ENCODE measurements at places on chromosomes 2 and 18.
A peak's percentile ranks its signal among the peaks of the same experiment; 100 is the strongest.

GRCh38 chr18:49342690-49343089 lies 117.8 kb downstream of the DYM start:
- H3K4me3 ChIP-seq, result no peak overlapping the region
- peaks cover 18% of the 10 kb centered on the region for H3K4me1 ChIP-seq
- no peak overlapping the region for H3K27ac ChIP-seq
- H3K27me3 ChIP-seq, result no peaks in the 10 kb centered on the region

GRCh38 chr18:24491927-24492834 lies 31.7 kb downstream of the HRH4 start:
- H3K36me3 ChIP-seq, result no peaks in the 10 kb centered on the region
- peaks cover 4% of the 10 kb centered on the region for H3K27me3 ChIP-seq
- H3K27ac ChIP-seq, result no peak overlapping the region
- H3K4me3 ChIP-seq, result no peak overlapping the region
- no peak for DNase-seq
- no peaks in the 10 kb centered on the region for H3K4me1 ChIP-seq

DNA sequence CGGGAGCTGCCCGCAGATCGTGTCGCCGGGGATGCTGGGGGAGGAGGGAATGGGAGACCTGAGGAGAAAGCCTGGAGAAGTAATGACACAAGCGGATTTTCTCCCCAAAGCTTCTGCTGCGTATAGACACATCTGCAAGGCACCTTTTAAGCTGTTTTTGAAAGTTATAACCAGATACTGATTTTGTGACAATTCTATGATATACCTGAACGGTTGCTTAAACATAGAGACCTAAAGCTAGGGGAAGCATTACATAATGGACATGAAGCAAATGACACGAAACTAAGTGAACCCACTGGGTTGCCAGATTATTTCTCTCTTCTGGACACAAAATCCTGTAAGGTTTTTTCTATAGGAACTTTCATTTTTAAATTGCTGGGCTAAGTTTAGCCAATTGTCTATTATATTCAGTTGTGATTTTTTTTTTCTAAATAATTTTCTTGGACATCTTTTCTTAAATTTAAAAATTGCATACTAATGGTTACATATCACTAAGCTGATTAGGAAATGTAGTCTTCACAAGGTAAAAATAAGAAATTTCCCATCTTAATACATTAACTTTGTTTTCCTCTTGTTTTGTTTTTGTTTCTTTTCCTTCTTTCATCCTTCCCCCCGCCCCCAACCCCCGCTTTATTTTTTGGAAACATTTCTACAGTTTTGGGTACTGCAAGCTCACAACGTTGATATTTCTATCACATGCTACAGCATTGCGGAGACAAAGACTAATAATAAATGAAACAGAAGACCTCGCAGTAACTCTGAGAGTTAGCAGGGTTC lies 1.3 kb downstream of the OSBPL6 start:
- H3K27me3 ChIP-seq, result no peaks in the 10 kb centered on the region
- no peak for DNase-seq
- peaks cover 10% of the 10 kb centered on the region for H3K4me1 ChIP-seq
- H3K4me3 ChIP-seq, result peak overlapping the region; percentile 78
- H3K27ac ChIP-seq, result peak overlapping the region; percentile 60
- H3K36me3 ChIP-seq, result no peaks in the 10 kb centered on the region

GRCh38 chr2:235087832-235088495 lies 136.1 kb downstream of the SH3BP4 start:
- no peaks in the 10 kb centered on the region for H3K4me1 ChIP-seq
- no peaks in the 10 kb centered on the region for H3K27me3 ChIP-seq
- no peaks in the 10 kb centered on the region for H3K36me3 ChIP-seq
- no peak overlapping the region for H3K27ac ChIP-seq

GRCh38 chr2:215506604-215506990 lies 70.7 kb upstream of the FN1 start:
- no peaks in the 10 kb centered on the region for H3K27me3 ChIP-seq
- no peak overlapping the region for H3K4me3 ChIP-seq
- no peak for DNase-seq
- peaks cover 4% of the 10 kb centered on the region for H3K4me1 ChIP-seq

DNA sequence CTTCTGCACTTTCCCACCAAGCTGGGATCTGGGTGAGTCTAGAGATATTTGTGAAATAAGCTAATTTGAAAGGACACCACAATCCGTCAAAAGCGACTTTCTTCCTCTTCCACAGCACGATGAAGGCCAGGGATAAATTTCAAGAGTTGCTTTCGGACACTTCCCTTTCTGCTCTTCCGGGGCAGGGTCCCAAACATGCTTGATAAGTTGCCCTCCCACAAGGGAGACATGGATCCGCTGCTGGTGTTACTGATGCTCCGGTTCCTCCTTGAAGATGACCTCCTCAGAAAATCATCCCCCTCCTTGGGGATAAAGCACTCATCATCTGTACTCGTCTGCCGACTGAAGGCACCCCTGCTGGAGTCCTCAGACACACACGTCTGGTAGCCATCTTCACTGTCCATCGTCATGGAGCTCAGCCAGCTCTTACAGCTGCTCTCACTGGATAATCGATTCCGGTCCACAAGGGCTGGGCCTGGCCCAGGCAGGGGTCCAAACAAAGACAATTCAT lies 28.2 kb downstream of the CYTIP start:
- no peaks in the 10 kb centered on the region for H3K4me1 ChIP-seq
- no peak overlapping the region for H3K4me3 ChIP-seq
- no peaks in the 10 kb centered on the region for H3K27me3 ChIP-seq
- no peak for DNase-seq
- H3K27ac ChIP-seq, result no peak overlapping the region

- H3K27ac ChIP-seq, result no peak overlapping the region
- no peak overlapping the region for H3K4me3 ChIP-seq
- peaks cover 16% of the 10 kb centered on the region for H3K4me1 ChIP-seq
- H3K36me3 ChIP-seq, result peaks cover 88% of the 10 kb centered on the region
- no peaks in the 10 kb centered on the region for H3K27me3 ChIP-seq
These were observed 6.8 kb downstream of the SRSF7 start for GRCh38 chr2:38744399-38744780.

DNA sequence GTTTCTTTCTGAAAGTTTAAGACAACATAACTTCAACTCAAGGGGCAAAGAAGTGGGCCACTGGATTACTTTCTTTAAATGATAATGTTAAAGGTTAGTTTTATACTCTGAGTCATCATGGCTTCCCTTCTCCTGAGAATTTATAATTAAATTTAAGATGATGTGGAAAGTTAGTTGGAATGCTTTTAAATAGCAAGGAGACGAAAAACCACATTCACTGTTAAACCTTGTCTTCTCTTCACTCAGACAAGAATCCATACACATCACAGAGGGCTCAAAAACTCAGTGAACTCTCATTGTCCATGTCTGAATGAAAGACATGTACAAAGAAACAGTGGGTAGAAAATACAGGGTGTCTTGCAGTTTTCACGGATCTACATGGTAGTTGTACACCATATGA lies 65.6 kb downstream of the COL5A2 start:
- H3K27me3 ChIP-seq, result no peaks in the 10 kb centered on the region
- no peaks in the 10 kb centered on the region for H3K36me3 ChIP-seq
- no peaks in the 10 kb centered on the region for H3K4me1 ChIP-seq
- no peak for DNase-seq
- H3K27ac ChIP-seq, result no peak overlapping the region
- no peak overlapping the region for H3K4me3 ChIP-seq

- H3K27ac ChIP-seq, result no peak overlapping the region
- no peaks in the 10 kb centered on the region for H3K27me3 ChIP-seq
- H3K4me1 ChIP-seq, result no peaks in the 10 kb centered on the region
- no peaks in the 10 kb centered on the region for H3K36me3 ChIP-seq
- H3K4me3 ChIP-seq, result no peak overlapping the region
- DNase-seq, result no peak
These were observed 123.1 kb upstream of the HDAC4 start for GRCh38 chr2:239523954-239524330.

GRCh38 chr18:57866355-57866754 lies 63.2 kb upstream of the ATP8B1 start:
- H3K27ac ChIP-seq, result no peak overlapping the region
- H3K4me3 ChIP-seq, result no peak overlapping the region
- no peaks in the 10 kb centered on the region for H3K36me3 ChIP-seq
- no peak for DNase-seq

- H3K36me3 ChIP-seq, result no peaks in the 10 kb centered on the region
- DNase-seq, result no peak
- no peak overlapping the region for H3K27ac ChIP-seq
These were observed 53.5 kb upstream of the ZDBF2 start for GRCh38 chr2:206220997-206221396.

- H3K27ac ChIP-seq, result peak overlapping the region; percentile 92
- no peaks in the 10 kb centered on the region for H3K27me3 ChIP-seq
- no peaks in the 10 kb centered on the region for H3K36me3 ChIP-seq
- no peak overlapping the region for H3K4me3 ChIP-seq
- peak; percentile 85 for DNase-seq
These were observed 214.1 kb upstream of the COPS8 start for GRCh38 chr2:236871500-236872001.

GRCh38 chr2:142878031-142878678 lies 691 bp downstream of the KYNU start:
- no peak overlapping the region for H3K27ac ChIP-seq
- no peak overlapping the region for H3K4me3 ChIP-seq
- no peaks in the 10 kb centered on the region for H3K36me3 ChIP-seq
- H3K4me1 ChIP-seq, result peaks cover 30% of the 10 kb centered on the region
- H3K27me3 ChIP-seq, result no peaks in the 10 kb centered on the region
- DNase-seq, result no peak

DNA sequence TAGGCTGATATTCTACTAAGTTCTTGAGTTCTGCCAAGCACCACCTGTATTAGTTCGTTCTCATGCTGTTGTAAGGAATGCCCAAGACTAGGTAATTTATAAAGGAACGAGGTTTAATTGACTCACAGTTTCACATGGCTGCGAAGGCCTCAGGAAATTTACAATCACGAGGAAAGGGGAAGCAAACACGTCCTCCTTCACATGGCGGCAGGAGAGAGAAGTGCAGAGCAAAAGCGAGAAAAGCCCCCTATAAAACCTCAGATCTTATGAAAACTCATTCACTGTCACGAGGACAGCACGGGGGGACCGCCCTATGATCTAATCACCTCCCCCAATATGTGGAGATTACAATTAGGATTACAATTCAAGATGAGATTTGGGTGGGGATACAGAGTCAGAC lies 47.7 kb upstream of the YWHAQ start:
- no peak overlapping the region for H3K4me3 ChIP-seq
- no peak for DNase-seq
- no peaks in the 10 kb centered on the region for H3K27me3 ChIP-seq
- no peak overlapping the region for H3K27ac ChIP-seq
- H3K36me3 ChIP-seq, result no peaks in the 10 kb centered on the region

DNA sequence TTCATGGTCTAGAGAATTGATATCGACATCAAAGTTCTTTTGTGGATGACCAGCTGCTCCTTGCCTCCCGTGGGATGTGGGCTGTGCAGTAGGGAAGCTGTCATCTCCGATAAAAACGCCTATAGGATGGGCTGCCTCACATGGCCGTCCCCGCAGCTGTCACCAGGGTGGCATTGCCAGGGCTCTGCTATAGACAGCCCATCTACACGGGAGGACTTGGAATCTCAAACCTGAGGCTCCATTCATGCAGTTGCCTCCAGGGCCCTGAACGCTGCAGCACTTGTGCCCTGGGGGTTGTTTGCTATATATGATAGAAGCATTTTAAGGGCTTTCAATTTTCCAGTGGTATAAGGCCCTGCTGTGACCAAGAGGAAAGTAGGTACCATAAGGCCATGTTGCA lies 183.1 kb downstream of the MYCN start:
- H3K4me1 ChIP-seq, result peaks cover 4% of the 10 kb centered on the region
- no peak overlapping the region for H3K4me3 ChIP-seq
- no peak for DNase-seq
- H3K27ac ChIP-seq, result no peak overlapping the region

GRCh38 chr2:217370391-217370790 lies 510.5 kb upstream of the TNP1 start:
- H3K36me3 ChIP-seq, result no peaks in the 10 kb centered on the region
- no peaks in the 10 kb centered on the region for H3K27me3 ChIP-seq
- peak overlapping the region; percentile 0 for H3K27ac ChIP-seq
- no peak overlapping the region for H3K4me3 ChIP-seq
- no peak for DNase-seq

DNA sequence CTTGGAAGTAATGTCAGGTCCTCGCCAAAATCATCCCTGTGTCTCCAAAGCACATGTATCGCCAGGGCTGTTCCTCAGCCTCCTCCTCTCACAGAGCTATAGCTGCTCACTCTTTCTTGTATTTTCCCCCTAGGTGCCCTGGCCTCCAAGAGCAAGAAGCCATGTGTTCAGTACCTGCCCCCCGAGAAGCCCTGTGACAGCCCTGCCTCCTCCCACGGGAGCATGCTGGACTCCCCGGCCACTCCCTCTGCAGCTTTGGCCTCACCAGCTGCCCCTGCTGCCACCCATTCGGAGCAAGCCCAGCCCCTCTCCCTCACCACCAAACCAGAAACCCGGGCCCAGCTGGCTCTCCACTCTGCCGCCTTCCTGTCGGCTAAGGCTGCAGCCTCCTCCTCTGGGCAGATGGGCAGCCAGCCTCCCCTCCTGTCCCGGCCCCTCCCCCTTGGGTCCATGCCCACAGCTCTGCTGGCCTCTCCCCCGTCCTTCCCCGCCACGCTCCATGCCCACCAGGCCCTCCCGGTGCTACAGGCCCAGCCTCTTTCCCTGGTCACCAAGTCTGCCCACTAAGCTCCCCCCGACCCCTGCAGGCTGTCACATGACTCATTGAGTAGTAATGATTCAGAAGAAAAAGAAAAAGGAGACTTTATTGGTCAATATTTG lies 18.8 kb downstream of the TGOLN2 start:
- peaks cover 24% of the 10 kb centered on the region for H3K4me1 ChIP-seq
- H3K27me3 ChIP-seq, result no peaks in the 10 kb centered on the region
- no peak for DNase-seq
- H3K27ac ChIP-seq, result no peak overlapping the region
- peaks cover 49% of the 10 kb centered on the region for H3K36me3 ChIP-seq

- no peak overlapping the region for H3K4me3 ChIP-seq
- no peak for DNase-seq
- H3K4me1 ChIP-seq, result no peaks in the 10 kb centered on the region
- H3K36me3 ChIP-seq, result no peaks in the 10 kb centered on the region
- no peaks in the 10 kb centered on the region for H3K27me3 ChIP-seq
- no peak overlapping the region for H3K27ac ChIP-seq
These were observed 14.1 kb downstream of the MSGN1 start for GRCh38 chr2:17830053-17831034.

DNA sequence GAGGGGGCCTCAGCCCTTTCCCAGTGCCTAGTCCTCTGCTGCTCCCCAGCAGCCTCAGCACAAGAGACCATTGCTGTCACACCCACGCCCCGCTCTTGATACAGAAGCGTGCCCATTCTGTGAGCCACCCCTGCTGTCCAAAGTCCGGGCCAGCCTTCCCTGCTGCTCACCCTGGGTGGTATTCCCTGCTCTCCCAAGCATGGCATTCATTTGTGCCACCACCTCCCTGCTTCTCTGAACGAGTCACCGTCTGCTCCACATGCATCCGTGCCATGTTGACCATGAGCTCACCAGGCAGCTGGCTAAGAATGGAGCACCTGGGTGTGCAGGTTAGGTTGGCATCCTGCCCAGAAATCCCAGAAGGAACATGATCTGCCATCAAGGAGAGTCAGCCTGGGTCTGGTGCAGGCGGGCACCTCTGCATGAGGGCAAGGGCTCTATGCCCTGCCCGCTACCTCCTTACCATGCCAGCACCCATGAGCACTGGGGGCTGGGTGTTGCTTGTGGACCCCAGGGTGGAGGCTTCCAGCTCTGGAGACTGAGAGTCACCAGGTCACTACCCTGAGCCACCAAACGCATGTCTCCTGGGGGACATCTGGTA lies 63.0 kb downstream of the TWIST2 start:
- H3K27ac ChIP-seq, result peak overlapping the region; percentile 59
- H3K36me3 ChIP-seq, result no peaks in the 10 kb centered on the region
- peak; percentile 92 for DNase-seq
- H3K4me3 ChIP-seq, result no peak overlapping the region
